ENCODE measurements at places on chromosomes 16 and 17.

DNA sequence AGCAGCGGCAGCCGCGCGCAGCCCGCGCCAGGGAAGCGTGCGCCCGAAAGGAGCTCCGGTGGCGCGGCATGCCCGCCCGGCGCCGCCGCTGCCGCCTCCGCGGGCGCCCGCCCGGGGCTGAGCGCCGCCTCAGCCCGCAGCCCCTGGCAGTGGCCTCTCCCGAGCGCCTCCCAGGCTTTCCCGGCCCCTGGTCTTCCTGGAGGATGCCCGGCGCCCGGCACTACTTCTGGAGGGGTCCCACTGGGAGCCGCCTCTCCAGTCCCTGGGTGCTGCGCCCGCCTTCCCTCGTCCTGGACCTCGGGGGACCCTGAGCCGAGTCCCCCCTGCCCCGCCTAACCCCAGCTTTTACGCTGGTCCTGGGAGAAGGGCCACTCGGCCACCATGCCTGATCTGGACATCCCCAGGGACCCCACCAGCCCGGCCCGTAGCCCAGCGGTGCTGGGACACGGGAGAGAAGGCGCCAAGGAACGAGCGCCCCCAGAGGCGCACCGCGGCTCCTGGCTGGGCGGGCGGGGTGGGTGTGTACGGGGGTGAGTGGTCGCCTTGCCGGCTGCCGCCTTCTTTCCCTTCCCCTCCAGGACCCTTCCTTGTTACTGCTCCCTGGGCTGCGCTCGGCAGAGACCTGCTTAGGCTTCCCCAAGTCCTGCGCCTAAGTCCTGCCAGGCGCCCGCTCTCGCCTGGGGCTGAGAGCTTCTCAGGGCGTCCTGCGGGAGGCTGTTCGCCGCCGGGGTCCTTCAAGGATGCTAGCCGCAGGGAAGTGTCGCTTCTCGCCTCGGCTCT, 704 bp downstream of the ASIC2 start:
- no peak for DNase-seq

GRCh38 chr17:39660397-39661385, 4.5 kb upstream of the TCAP start:
- DNase-seq: no peak

DNA sequence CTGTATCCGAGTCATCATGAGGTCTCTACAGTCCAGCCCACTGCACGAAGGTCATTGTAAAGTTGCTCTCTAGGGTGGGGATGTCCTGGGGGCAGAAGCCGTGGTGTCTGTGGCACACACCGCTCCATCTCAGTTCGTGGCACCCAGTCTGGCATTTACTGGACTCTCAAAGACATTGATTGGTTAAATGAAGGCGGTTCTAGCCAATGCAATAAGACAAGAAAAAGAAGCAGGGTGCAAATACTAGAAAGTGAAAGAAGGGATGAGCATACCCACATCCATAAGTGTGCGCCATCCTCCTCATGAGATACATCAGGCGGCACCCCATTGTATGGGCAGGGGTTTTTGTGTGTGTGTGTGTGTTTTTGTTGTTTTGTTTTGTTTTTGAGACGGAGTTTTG, 10.7 kb upstream of the ATP2A3 start:
- no peak for DNase-seq

- DNase-seq: peak; percentile 78
These were observed at the start of gene RAD51D for GRCh38 chr17:35119370-35120165. Gene RAD51D (minus strand): TSS chr17:35119860. CDS start chr17:35119613, 247 bp downstream.
